ENCODE measurements at places on chromosomes 1 and 21.

DNA sequence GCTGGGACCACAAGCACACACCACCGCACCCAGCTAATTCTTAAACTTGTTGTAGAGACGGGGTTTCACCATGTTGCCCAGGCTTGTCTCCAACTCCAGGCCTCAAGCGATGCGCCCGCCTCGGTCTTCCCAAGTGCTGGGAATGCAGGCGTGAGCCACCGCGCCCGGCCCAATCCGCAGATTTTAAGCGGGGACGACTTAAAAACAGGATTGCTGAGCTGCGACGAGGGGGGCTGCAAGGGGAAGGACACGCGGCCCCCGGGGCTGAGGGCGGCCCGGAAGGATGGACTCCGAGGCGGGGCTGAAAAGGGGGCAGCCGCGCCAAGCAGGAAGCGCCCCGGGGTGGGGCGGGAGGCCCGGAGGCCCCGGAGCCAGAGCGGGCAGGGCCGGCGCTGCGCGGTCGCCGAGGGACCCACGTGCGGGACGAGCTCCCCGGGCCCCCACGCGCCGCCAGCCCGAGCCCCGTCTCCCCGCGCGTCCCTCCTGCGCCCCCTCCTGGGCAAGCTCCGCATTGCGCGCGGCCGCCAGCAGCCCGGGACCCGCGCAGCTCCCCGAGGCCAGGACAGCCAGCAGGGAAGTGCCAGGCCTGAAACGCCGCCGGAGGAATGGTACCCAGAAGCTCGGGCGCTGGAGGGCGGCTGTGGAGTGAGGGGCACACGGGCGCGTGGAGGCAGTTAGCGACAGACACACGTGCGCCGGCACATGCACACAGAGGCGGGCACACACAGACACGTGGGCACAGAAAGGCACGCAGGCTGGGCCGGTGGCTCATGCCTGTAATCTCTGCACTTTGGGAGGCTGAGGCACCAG is 5.5 kb upstream of the PRKCZ start:
- peak; percentile 43 for DNase-seq

DNA sequence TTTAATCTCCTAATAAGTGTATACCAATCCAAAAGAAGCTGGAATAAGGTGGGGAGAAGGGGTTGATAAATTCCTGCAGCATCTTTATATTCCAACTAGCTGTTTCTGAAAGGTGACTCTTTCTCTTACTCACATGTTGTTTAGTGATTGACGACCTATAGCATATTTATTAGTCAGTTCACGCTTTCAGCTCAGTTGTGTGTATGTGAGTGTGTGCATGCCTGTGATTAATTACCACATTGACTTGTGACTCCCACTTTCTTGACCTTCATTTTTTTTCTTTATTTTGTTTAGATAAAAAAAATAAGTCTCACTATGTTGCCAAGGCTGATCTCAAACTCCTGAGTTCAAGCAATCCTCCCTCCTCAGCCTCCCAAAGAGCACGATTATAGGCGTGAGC is 44.4 kb downstream of the ATP2B4 start:
- DNase-seq: no peak

- no peak for DNase-seq
Observed at GRCh38 chr1:81990241-81990640, 189.5 kb downstream of the ADGRL2 start.

- DNase-seq: no peak
Observed at GRCh38 chr1:5742801-5743200, 249.4 kb downstream of the NPHP4 start.
